ENCODE measurements at places on chromosomes 3 and 15. TPM values are rescaled to one million over a fixed set of nuclear protein-coding genes. Genes with fewer than 3 reads are reported as not detected.

DNA sequence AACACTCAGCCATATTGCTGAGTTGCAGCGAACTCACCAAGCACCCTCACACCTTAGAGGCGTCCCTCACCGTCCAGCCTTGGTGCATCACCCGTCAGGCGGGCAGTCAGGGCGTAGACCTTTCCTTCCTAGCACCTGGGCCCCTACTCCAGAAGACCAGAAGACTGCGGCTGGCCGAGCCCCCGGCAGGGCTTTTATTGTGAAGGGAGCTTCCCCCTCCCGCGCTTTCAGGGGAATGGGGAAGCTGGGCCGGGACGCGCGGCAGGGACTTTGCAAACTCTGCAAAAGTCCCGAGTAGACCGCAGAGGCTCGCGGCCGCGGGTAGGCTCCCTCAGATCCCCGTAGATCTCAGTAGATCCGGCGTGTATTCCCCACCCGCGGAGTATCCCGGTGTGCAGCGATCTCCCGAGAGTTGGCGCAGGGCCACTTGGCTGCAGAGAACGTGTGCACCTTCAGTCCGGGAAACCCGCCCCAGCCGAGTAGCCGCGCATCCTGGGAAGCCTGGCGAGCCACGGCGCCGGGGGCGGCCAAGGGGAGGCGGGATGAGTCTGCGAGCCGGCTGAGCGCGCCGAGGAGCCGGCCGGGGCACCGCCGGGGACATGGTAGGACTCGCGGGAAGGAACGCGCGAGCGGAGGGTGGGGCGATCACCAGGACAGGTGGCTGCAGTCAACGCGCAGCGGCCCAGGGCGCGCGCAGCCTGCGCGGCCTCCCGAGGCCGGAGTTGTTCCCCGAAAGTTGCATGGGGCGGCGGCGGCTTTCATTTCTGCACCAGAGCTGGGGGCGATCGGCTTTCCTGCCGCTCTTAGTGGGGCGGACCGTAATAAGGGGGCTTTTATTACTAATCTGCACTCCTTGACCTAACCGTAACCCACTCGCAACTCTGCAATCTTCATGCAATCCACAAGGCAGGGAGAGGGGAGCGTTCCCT, at the start of gene GASK1A:
Gene GASK1A, plus strand, starts transcription at position 268 of the 929 bp plus-strand sequence. Its CDS starts 332 bp downstream, at position 600.
- peak; percentile 35 for DNase-seq
- H3K27me3 ChIP-seq: no peaks in the 10 kb centered on the region
- peaks cover 13% of the 10 kb centered on the region for H3K4me1 ChIP-seq
- peak within 1 kb of the TSS; percentile 52 for H3K4me3 ChIP-seq

- no peak for DNase-seq
- no peaks in the 10 kb centered on the region for H3K4me1 ChIP-seq
- H3K4me3 ChIP-seq: no peak overlapping the region
- H3K27ac ChIP-seq: no peak overlapping the region
- H3K36me3 ChIP-seq: no peaks in the 10 kb centered on the region
- no peaks in the 10 kb centered on the region for H3K27me3 ChIP-seq
These were observed 86.5 kb downstream of the PIK3CB start for GRCh38 chr3:138748190-138748589.

- H3K4me1 ChIP-seq: peaks cover 21% of the 10 kb centered on the region
- no peak overlapping the region for H3K4me3 ChIP-seq
- no peak overlapping the region for H3K27ac ChIP-seq
- no peaks in the 10 kb centered on the region for H3K27me3 ChIP-seq
- no peaks in the 10 kb centered on the region for H3K36me3 ChIP-seq
These were observed 96.1 kb downstream of the IGF2BP2 start for GRCh38 chr3:185728630-185729336.

GRCh38 chr15:67836134-67836455, 3.8 kb downstream of the RNU6-1 start:
- DNase-seq: no peak
- peaks cover 40% of the 10 kb centered on the region for H3K27me3 ChIP-seq
- no peak overlapping the region for H3K27ac ChIP-seq
- H3K4me3 ChIP-seq: peak overlapping the region; percentile 53

- no peaks in the 10 kb centered on the region for H3K4me1 ChIP-seq
- H3K27ac ChIP-seq: no peak overlapping the region
- H3K27me3 ChIP-seq: no peaks in the 10 kb centered on the region
- H3K4me3 ChIP-seq: no peak overlapping the region
- DNase-seq: no peak
These were observed 49.3 kb upstream of the KBTBD8 start for GRCh38 chr3:66948838-66949237.

GRCh38 chr3:130946882-130947281, 53.0 kb downstream of the ATP2C1 start:
- H3K4me1 ChIP-seq: no peaks in the 10 kb centered on the region
- no peak overlapping the region for H3K4me3 ChIP-seq
- H3K27me3 ChIP-seq: no peaks in the 10 kb centered on the region
- H3K36me3 ChIP-seq: peaks cover 77% of the 10 kb centered on the region
- no peak overlapping the region for H3K27ac ChIP-seq
- no peak for DNase-seq

- DNase-seq: no peak
- H3K4me1 ChIP-seq: no peaks in the 10 kb centered on the region
- H3K4me3 ChIP-seq: no peak overlapping the region
- H3K27ac ChIP-seq: no peak overlapping the region
These were observed 116.6 kb downstream of the ST8SIA2 start for GRCh38 chr15:92510163-92510882.

DNA sequence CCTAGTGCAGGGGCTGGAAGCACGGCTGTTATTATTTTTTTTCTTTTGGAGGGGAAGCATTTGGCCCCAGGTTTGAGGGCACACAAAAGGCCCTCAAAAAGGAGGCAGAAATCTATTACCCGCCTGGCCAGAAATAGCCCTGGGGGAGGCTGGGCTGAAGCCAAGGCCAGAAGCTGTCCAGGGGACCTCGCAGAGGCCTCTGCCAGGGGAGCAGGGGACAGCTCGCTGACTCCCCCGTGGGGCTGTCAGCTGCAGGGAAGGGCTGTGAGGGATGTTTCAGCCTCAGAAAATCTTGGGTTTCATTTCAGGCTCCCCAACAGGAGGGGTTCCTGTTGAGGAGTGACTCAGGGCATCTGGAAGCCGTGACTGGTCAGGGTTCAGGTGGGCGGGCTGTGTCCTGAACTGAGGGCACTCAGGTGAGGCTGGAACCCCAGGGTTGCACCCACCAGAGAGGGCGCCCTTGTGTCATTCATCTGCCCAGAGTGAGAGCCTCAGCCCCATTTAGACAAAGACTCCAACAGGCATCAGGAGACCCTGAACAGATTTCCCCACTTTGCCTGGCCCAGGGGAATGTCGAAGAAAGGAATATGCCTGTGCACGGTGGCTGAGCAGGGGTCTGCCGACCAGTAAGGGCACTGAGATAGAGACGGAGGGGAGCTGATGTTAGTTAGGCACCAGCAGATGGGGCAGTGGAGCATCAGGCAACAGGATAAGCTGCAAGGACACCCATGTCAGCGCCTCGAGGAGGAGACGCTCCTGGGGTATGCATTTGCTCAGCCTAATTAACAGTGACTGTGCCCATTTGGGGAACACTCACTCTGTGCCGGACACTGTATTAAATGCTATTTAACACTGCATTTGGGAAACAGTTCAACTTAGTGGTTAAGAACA, 43.5 kb upstream of the SLC6A11 start:
- H3K27me3 ChIP-seq: no peaks in the 10 kb centered on the region
- no peaks in the 10 kb centered on the region for H3K4me1 ChIP-seq
- DNase-seq: no peak
- no peaks in the 10 kb centered on the region for H3K36me3 ChIP-seq

GRCh38 chr15:40084650-40085049, 24.0 kb downstream of the BMF start:
- H3K27me3 ChIP-seq: no peaks in the 10 kb centered on the region
- no peaks in the 10 kb centered on the region for H3K36me3 ChIP-seq
- peaks cover 30% of the 10 kb centered on the region for H3K4me1 ChIP-seq
- DNase-seq: no peak
- H3K4me3 ChIP-seq: no peak overlapping the region

Gene GP9
- total RNA-seq: 12.0 TPM

Gene BMF
- 118 TPM for total RNA-seq

Gene BRK1
- 70.9 TPM for total RNA-seq

Gene CPEB1
- total RNA-seq: 0.76 TPM

Gene DNAH12
- total RNA-seq: 0.94 TPM

Gene ACTC1
- not detected for total RNA-seq

Gene CNTN6
- total RNA-seq: 11.3 TPM

All from upper lobe of left lung (tissue), 6 donors.